CD4-positive, alpha-beta T cell treated with Interleukin-17A for 4 hours (primary cell): ENCODE measurements at places on chromosomes 5 and 9.

DNA sequence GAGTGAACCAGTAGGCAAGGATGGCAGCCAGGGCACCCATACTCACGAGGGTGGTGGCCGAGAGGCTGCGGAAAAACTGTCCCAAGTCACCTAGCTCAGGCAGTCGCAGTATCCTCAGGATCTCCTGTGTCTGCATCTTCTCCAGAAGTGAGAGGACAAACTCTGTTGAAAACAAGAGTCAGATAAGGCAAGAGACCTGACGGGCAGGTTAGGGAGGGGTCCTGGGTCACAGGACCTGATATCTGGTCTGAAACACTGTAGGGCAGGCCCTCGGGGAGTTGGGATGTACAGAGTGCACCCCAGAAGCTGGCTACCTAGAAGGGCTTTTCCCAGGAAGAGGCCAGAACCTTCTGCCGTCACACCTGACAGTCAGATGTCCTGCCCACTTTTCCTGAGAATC, 17.4 kb downstream of the ACSL6 start:
- DNase-seq = no peak

DNA sequence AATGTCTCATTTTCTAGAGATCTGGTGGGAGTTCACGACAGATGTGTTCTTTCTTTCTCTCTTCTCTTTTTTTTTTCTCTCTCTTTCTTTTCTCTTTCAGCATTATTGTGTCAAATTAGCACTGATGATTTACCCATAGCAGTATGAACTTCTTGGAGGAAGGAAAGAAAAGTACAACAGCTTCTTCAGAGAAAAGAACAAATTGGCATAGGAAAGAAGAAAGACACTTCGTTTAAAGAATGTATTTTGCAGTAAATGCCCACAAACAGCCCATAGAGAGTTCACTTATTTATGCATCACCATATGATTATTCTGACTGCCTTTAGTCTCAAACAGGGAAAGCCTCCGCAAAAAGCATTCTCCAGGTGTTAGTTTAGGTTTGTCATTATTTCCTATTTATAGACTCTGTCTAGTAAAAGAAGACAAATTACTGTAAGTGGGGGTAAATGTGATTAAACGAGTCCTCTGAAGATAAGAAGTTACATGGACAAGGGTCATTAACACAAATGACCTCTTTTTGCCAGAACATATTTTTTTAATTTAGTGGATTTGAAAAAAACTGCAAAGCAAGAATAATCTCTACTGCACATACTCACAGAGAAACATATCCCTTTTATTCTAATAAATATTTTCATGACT, 68.0 kb downstream of the POU5F2 start:
- no peak for DNase-seq

GRCh38 chr5:140408750-140409241, 7.2 kb downstream of the ANKHD1 start:
- no peak for DNase-seq

GRCh38 chr5:179816796-179817469, 3.8 kb upstream of the SQSTM1 start:
- DNase-seq = no peak

DNA sequence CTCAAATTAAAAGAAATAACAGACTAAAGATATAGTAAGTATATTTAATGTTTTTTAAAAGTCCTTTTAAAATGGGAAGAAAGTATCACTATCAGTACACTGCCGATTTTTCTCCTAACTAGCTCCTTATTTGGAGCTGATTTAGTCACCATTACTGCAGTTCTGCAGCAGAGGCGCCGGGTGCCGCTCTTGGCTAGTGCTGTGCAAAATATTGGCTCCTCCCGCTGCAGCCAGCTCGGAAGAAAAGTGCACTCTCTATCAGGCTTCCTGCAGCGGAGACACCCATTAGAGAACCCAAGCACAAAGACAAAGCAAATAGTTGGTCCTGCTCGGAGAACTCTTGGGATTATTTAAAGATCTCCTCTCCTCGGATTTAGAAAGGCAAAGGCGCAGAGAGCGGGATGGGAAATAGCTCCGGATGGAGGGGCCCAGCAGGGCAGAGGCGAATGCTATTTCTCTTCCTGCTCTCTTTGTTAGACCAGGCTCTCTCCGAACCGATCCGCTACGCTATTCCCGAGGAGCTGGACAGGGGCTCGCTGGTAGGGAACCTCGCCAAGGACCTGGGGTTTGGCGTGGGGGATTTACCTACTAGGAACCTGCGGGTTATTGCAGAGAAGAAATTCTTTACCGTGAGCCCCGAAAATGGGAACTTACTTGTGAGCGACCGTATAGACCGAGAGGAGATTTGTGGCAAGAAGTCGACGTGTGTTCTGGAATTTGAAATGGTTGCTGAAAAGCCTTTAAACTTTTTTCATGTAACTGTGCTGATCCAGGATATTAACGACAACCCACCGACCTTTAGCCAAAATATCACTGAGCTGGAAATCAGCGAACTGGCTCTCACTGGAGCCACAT, at the start of gene PCDHGB3:
Gene PCDHGB3 (plus strand): TSS at position 249 of the 855 bp plus-strand sequence. CDS start 153 bp downstream, at position 402.
- DNase-seq = peak; percentile 34

GRCh38 chr5:52725065-52725746, 62.5 kb upstream of the ITGA1 start:
- DNase-seq = peak; percentile 79

- DNase-seq = no peak
These were observed 779.4 kb downstream of the SEMA5A start for GRCh38 chr5:8766448-8766847.

DNA sequence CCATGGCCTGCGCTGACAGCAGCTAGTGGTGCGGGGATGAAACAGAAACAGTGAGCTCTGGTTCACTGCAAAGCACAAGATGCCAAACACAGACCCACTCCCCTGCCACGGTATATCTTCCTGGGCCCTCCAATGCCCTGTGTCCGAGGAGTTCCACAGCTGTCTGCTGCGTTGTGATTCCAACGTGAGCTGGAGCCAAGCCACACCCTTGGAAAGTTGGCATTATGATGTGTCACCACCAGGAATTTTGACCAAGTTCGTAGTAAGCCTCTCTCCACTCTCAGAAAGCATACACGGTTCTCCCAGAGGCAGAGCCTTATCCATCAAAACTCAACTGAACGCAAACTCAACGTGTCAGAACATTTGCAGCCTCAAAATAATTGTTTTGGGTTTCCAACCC, 55.6 kb downstream of the MACROH2A1 start:
- no peak for DNase-seq

- no peak for DNase-seq
These were observed 10.9 kb downstream of the DNLZ start for GRCh38 chr9:136352682-136353081.

GRCh38 chr9:529731-530130, 311.8 kb upstream of the DMRT1 start:
- DNase-seq = no peak

DNA sequence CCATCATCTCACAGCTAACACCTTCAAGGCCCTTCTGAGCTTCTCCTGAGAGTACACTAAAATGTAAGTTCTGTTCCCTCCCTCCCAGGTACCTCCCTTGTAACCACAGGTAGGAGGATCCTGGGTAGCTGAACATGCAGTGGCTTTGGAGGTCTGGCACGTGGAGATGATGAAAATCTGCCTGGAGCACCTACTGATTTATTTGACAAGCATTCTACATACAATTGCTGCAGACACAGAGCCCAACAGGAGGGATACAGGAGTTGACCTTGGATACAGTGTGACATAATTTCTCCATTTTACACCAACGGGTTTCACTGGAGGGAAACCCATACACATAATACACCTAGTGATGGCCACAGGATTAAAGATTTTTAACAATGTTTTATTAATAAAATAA, 478.7 kb downstream of the SEMA5A start:
- DNase-seq = no peak

- no peak for DNase-seq
These were observed 33.7 kb upstream of the S1PR3 start for GRCh38 chr9:88957526-88957925.

DNA sequence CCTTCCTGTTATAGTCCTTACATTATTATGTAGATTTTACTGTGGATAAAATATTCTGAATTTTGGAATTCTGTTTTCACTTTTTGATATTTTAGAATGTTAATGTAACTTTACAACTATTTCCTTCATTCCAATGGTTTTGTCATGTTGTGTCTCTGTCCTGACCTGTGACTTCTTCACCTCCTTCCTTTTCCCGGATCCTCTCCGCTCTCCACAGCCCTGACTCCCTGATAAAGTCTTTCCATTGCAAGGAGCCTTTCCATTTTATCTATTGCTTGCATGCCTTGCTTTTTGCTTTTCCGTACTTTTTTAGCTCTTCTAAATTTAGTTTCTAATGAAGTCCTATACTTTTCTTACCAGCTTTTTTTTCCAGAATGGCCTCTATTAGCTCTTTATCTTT, 117.6 kb upstream of the ARRDC3 start:
- no peak for DNase-seq

DNA sequence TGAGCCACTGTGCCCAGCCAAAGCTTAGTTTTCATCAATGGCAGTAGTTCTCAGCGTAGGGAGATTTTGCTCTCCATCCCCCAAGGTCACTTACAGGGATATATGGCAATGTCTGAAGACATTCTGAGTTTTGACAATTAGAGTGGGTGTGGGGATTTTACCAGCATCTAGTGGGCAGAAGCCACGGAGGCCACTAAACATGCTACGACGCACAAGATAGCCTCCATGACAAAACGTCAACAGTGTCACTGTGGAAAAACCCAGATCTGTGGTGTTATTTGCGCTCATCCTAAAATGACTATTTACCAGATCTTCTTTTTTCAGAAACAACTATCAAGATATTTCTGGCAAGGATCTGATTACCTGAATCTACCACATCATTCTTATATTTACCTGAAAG, 68.2 kb downstream of the CDC14B start:
- DNase-seq = no peak

DNA sequence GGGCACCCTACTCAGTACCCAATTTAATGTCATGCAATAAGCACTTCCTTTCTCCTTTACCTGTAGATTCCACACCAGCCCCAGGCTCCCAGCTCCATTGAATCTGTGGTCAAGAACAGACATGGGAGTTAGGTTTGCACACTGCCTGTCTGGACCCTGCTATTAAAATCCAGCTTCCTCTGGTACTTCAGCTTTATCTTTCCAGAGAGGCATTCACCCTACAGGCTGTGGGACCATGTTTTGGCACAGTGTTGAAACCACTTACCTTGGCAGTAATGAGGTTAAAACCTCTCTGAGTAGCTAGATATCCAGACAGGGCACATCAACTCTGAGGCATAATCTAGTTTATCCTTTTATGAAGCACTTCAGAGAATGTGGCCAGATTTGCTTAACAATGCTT, 191.5 kb upstream of the PCSK5 start:
- DNase-seq = no peak

- DNase-seq = no peak
These were observed 561.1 kb downstream of the KCTD16 start for GRCh38 chr5:144731786-144732185.

DNA sequence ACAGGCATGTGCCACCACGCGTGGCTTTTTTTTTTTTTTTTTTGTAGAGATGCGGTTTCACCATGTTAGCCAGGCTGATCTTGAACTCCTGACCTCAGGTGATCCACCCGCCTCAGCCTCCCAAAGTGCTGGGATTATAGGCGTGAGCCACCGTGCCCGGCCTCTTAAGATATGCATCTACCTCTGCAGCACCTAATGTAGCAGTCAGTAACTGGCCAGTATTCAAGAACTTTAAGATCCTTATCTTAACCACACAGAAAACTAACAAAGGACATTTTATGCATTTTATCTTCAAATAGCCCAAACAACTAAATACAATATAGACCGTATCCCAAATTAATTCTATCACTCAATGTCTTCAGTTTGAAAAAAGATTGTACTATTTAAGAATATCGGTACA, 618.7 kb downstream of the TLE1 start:
- no peak for DNase-seq

DNA sequence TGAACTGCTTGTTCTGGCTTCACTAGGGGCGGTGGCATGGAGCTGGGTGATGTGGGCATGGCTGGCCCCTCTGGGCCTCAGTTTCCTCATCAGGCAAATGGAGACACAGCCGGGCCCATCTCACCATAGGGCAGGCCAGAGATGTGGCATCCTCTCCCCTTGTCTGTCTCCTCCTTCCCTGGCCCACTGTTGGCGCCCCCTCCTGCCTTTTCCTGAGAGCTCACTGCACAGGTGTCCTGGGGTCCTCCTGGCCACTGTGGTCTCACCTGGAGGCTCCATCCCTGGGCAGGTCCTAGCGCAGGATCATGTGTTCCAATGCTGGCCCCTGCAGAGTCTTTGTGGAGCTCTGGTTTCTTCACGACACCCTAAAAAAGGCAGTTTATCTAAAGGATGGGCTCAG, 53.5 kb downstream of the NEK6 start:
- no peak for DNase-seq

DNA sequence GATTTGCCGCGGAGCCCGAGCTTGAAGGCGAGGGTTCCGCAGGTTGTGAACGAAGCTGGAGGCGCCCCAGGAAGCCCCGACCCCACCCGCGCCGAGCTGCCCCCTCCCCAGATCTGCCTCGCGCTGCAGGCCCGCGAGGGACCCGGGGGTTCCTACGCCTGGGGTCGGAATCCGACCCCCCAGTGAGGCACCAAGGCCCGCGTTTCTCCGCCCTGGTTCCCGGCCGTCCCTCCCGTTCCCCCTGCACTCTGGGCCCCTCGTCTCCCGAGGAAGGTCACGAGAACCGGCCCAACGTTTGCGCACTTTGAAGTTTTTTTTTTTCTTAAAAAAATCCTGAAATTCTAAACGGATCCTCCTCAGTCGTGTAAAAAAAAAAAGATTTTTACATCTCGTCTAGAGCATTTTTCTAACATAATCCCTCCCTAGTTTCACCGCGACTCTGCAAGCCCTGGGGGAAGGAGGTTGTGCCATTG, 880 bp upstream of the GFPT2 start:
- DNase-seq = no peak

DNA sequence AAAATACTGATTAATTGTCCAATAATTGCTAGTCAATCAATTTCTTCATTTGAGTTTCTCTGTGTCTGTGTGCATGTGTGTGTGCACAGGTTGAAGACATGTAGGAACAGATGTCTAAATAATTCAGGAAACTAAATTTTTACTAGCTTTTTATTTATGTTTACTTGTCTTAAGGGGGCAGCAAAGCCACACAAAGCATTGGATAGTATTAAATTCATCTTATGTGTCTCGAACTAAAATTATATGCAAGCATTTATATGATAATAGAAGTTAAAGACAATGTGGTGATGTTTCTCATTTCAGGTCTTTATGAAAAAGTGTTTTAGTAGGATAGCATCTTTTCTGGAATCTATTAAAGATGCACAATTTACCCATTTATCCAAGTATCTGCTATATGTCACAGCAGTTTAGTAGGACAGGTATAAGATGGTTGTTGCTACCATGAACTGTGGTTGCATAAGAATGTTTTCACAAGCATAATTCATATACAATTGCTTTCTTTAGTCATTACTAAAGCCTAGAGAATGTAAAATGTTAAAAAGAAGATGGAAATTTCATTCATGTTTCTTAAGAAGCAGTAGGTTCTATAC, 784.6 kb upstream of the NUDT12 start:
- no peak for DNase-seq
